ENCODE measurements at places on chromosomes 6 and 20. TPM values are rescaled to one million over a fixed set of nuclear protein-coding genes. Genes with fewer than 3 reads are reported as not detected.

- no peak overlapping the region for H3K4me3 ChIP-seq
- H3K27ac ChIP-seq, result no peak overlapping the region
- H3K36me3 ChIP-seq, result no peaks in the 10 kb centered on the region
- DNase-seq, result no peak
These were observed 8.5 kb upstream of the MRPS10 start for GRCh38 chr6:42226161-42226611.

DNA sequence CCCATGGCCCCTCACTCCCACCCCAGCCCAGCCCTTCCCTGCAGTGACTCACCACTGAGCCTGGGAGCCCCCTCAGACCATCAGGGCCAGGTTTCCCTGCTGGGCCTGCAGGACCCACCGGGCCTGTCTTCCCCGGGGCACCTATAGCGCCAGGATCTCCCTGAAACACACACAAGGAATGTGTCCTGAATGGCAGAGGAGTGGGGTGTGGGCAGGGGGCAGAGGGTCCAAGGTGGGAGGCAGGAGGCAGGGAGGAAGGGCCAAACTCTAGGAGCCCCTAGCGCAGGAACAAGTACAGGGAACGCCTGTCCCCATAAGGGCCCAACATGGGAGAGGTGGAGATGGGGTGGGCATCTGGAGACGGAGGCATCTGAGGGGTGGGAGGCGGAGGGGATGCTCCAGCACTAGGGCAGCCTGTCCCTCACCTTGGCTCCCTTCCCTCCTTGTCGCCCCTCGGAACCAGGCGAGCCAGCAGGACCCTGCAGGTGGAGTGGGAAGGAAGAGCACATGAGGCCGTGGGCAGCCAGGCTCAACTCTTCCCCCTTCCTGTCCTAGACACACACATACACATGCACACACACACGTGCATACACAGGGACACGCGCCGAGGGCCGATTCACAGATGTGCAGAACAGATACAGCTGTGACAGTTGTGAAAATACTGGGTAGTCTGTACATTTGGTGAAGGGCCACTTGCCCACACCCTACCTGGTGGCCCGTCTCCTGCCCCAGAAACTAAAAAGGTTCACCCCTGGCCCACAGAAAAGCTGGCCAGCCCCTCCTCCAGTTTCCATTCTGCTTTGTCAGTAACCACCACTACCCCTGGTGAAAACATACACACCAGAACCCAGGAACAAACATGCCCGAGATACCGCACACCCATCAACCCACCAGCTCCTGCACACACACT, 24.6 kb downstream of the COL11A2 start:
- H3K4me3 ChIP-seq, result no peak overlapping the region
- DNase-seq, result no peak
- peak overlapping the region; percentile 27 for H3K27ac ChIP-seq
- no peaks in the 10 kb centered on the region for H3K4me1 ChIP-seq
- no peaks in the 10 kb centered on the region for H3K27me3 ChIP-seq

- peak overlapping the region; percentile 99 for H3K4me3 ChIP-seq
- H3K4me1 ChIP-seq, result peaks cover 55% of the 10 kb centered on the region
- H3K27me3 ChIP-seq, result no peaks in the 10 kb centered on the region
- H3K36me3 ChIP-seq, result no peaks in the 10 kb centered on the region
These were observed 12.9 kb upstream of the CCN6 start for GRCh38 chr6:112040956-112041355.

DNA sequence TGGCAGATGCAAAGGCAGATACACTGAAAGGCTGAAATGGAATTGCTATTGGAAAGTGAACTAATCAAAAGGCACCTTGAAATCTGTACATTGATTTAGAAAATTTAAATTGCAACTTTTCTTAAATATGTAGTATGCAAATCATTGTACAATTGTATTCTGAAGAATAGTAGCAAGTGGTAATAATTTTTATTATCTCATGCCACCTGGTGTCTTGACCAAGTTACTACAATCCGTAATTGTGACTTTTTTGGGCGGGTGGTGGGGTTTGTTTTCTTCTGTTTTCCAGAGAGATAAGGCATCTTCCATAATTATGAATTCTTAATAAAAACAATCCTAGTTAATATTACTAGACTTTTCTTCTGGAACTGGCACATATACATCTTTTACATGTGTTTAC, 12.5 kb upstream of the BCKDHB start:
- no peak overlapping the region for H3K4me3 ChIP-seq
- H3K36me3 ChIP-seq, result no peaks in the 10 kb centered on the region
- H3K27me3 ChIP-seq, result no peaks in the 10 kb centered on the region

DNA sequence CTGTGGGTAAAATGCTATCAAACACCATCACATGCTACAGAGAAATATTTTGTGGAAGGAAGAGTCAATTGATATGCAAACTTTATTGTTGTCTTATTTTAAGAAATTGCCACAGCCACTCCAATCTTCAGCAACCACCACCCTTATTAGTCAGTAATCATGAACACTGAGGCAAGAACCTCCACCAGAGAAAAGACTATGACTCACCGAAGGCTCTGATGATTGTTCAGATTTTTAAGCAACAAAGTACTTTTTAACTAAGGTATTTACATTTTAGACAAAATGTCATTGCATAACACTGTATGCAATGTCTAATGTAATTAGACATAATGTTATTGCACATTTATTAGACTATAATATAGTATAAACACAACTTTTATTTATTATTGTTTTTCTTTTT, 26.2 kb upstream of the MMP24 start:
- H3K4me1 ChIP-seq, result no peaks in the 10 kb centered on the region
- H3K36me3 ChIP-seq, result peaks cover 22% of the 10 kb centered on the region
- no peak for DNase-seq
- no peak overlapping the region for H3K4me3 ChIP-seq
- no peaks in the 10 kb centered on the region for H3K27me3 ChIP-seq

DNA sequence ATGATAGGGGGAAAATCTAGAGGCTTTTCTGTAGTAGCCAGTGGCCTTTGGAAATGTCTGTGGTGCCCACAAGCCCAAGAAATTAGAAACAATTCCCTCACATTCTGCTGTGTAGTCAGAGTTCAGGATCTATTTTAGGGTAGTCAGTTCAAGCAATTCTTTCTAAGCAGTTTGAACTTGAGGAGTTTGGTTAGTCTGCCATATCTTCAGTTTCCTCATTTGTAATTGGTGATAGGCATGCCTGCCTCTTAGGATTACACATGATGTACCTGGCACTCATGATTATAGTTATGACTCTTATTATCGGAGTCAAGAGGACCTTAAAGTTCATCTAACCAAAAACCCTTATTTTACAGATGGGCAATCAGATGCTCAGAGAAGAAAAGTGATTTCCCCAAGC, 21.2 kb upstream of the MEP1A start:
- H3K27ac ChIP-seq, result no peak overlapping the region
- H3K4me3 ChIP-seq, result no peak overlapping the region
- DNase-seq, result no peak
- no peaks in the 10 kb centered on the region for H3K27me3 ChIP-seq
- no peaks in the 10 kb centered on the region for H3K36me3 ChIP-seq
- no peaks in the 10 kb centered on the region for H3K4me1 ChIP-seq

GRCh38 chr6:30480536-30481156, 8.7 kb upstream of the HLA-E start:
- DNase-seq, result no peak
- H3K4me1 ChIP-seq, result no peaks in the 10 kb centered on the region
- no peak overlapping the region for H3K27ac ChIP-seq
- H3K27me3 ChIP-seq, result peaks cover 86% of the 10 kb centered on the region
- no peaks in the 10 kb centered on the region for H3K36me3 ChIP-seq

PBOV1 gene
- total RNA-seq, result not detected

KHDC1L gene
- total RNA-seq, result not detected

SLCO4A1 gene
- total RNA-seq, result 7.0 TPM

SLC4A11 gene
- total RNA-seq, result 0.55 TPM

RAET1G gene
- not detected for total RNA-seq

Measured in neural crest cell (in vitro differentiated cells).